ENCODE measurements at places on chromosomes 12 and 14.

GRCh38 chr14:91413547-91414474 lies 3.8 kb downstream of the CCDC88C start:
- DNase-seq: no peak

DNA sequence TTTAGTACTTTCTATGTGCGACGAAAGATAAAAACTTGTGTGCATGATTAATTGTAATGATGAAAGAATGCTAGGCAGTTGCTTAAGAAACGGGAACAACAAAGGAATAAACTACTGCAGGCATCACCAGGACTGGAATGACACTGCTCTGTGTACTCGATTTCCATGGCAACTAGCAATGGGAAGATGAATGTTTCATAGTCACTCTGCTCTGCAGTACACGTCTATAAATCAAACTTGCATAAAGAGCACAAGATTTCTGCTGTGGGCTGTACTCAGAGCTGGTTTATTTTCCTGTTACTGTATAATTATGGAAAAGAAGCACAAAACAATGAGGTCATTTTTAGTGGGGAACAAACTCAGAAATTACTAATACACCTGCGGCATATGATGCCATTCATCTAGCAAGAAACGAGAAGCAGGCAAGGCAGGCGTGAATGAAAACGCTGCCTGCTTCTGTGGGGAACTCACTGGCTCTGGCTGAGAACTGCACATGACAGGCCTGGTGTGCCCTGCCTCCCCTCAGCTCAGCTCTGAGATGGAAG lies 41.8 kb downstream of the EFCAB11 start:
- peak; percentile 98 for DNase-seq

GRCh38 chr12:6751767-6752166 lies 1.2 kb downstream of the MLF2 start:
- no peak for DNase-seq

DNA sequence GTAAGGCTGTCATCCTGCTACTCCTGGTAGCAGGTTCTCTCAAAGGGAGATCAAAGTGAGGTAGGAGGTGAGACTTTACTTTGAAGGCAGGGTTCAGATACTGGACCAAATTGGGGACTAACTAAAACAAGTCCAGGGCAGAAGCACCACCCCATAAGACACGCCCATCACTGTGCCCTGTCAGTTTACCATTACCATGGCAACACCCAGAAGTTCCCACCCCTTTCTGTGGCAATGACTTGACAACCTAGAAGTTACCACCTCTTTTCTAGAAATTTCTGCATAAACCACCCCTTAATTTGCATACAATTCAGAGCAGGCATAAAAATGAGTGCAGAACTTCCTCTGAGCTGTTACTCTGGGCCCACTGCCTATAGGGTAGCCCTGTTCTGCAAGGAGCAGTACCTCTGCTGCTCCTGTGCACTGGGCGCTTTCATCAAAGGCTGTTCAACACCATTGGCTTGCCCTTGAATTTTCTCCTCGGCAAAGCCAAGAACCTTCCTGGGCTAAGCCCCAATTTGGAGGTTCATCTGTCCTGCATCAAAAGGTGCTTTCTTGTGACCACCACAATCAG lies 64.8 kb upstream of the MAX start:
- no peak for DNase-seq

DNA sequence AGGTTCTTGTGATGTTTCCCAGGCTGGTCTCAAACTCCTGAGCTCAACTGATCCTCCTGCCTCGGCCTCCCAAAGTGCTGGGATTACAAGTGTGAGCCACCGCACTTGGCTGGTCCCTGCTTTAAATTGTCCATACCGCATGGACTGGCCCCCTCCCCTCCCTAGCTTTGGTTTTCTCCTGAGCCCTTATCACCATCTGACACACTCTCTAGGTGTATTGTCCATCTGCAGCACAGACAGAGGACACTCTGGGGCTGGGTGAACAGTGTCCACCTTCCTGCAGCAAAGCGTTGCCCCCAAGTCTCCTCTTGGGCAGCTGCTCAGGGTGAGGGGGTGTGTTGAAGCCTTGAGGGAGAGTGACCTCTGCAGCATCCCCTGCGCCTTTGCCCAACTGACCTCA lies 36.0 kb upstream of the DLK1 start:
- DNase-seq: no peak
